ENCODE measurements at places on chromosomes 7 and 10.

DNA sequence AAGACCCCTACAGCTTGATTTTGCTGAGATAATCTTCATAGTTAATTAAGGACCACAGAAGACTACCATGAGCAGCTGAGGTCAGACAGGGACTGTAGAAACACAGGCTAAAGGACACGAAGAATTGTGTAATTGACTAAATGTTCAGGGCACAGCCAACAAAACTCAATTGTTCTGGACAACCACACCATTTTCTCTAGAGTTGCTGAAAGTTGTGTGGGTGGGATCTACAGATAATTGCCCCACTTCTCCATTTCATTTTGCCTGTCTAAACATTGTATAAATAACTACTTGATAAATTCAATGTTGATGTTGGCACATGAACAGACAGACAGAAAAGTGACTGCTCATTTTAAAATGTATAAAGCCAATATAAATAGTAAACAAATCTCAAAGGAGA, 39.0 kb upstream of the SLC16A12 start:
- no peak for DNase-seq

- no peak for DNase-seq
Observed at GRCh38 chr7:158706273-158706704, 1.7 kb upstream of the NCAPG2 start.

- no peak for DNase-seq
Observed at GRCh38 chr10:111705021-111705420, 478.5 kb downstream of the GPAM start.

GRCh38 chr10:32972929-32973328, 14.9 kb upstream of the ITGB1 start:
- DNase-seq, result no peak

- DNase-seq, result no peak
Observed at GRCh38 chr10:59779756-59780533, 26.7 kb upstream of the MRLN start.
